NCI-H1417 treated with DMSO at 0.1 percent for 48 hours (cell line): ENCODE measurements at places on chromosomes 2 and 18.

DNA sequence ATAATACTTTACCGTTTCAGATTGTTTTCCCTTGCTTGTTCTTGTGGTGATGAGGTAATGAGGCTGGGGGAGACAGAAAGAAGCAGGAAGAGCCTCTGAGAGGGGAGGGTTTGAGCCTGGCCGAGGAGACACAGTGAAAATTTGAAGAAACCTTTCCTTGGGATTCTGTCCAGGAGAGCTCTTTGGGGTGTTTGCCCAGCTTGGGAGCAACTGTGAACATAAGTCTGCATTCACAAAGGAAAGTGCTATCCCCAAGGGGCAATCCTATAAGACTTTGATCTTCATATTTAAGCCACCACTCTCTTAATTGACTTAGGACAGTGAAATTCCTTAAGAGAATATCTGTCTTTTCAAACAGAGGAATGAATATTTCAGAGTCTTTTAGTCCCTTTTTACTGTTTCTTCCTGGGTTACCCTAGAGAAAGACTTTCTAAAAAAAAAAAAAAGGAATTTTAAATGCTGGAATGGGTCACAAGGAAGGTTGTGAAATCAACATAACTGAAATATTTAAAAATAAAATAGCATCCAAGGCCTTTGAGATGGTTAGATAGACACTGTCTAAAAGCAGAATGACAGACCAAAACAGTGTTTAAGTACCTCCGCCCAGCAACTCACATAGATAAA, 52.5 kb upstream of the STAM2 start:
- no peak for DNase-seq

DNA sequence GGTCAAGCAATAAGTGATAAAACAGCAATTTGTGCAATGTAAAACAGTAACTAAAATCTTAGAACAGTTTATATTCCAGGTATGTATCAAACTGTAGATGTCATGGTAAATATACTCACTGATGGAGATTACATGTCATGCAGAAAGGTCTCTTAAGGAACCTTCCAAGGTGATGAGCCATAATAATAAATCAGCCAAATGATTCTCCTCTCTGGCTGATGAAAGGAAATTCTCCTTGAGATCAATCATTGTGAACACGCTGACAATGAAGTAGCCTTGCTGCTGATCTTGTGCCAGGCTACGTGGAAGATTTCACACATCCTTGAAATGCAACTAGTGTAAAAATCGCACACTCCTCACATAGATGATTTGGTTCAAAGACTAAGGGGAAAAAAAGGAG, 392.5 kb upstream of the CDH7 start:
- no peak for DNase-seq

GRCh38 chr2:215832791-215833190, 180.6 kb downstream of the MREG start:
- DNase-seq: no peak

- DNase-seq: no peak
Observed at GRCh38 chr2:150438654-150439053, 48.8 kb downstream of the RND3 start.

- DNase-seq: no peak
Observed at GRCh38 chr2:241501099-241501541, 7.3 kb downstream of the STK25 start.

- no peak for DNase-seq
Observed at GRCh38 chr2:191166111-191166755, 15.4 kb upstream of the STAT4 start.

- no peak for DNase-seq
Observed at GRCh38 chr2:12763486-12763885, 46.8 kb downstream of the TRIB2 start.

- no peak for DNase-seq
Observed at GRCh38 chr2:241375300-241375699, 19.2 kb downstream of the FARP2 start.

DNA sequence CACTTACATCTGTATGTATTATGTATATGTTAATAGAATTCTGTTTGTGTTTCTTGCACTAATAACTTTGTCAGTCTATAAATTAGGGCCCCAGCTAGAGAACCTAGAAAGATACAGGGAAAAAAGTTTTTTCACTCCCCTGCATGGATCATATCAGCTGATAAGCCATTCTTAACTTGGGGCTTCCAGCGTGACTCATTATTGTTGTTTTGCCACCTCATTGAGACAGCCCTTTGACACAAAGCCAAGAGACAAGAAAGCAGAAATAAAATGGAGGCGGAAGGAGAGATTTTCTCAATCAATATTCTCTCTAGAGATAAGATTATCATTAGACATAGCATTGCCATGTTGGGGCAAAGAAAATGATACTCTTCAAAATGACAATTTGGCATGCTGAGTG, 93.4 kb downstream of the AKAIN1 start:
- no peak for DNase-seq

DNA sequence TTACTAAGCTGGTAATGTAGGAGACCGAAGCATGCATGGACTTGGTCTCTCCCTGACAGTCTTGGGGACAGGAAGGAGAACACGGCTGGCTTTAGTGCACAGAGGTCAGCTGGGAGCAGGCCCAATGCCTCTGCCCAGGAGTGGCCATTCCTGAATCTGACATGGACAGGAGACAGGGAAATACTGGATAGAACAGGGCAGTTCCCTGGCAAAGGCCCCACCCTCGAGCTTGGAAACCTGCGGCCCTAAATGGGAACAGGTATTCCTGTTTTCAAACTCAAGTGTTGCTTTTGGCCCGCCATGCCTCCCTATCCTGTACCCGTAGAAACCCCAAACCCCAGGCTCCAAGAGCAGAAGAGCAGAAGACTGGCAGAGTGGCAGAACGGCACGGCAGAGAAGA, 107.4 kb downstream of the ZNF516 start:
- DNase-seq: no peak

DNA sequence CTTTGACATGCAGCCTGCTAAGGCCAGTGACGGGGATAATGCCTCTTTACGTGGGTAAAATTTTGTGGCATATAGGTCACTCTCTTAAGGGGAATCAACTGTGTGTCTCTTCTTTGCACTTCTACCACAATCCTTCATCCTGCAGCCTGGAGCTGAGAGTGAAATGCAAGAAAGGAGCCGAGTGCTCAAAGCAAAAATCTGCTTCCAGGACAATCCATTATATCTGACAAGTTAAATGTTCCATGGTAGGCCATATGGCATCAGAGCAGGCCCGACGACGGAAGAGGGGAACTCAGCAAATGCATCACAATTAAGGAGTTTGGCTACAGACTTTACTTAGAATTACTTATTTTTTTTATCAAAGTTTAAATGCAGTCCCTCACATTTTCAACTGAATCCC, 171.2 kb downstream of the TCF4 start:
- no peak for DNase-seq

- DNase-seq: no peak
Observed at GRCh38 chr2:73825408-73825807, 3.4 kb upstream of the STAMBP start.

- DNase-seq: no peak
Observed at GRCh38 chr2:120481446-120482194, 135.7 kb downstream of the INHBB start.

DNA sequence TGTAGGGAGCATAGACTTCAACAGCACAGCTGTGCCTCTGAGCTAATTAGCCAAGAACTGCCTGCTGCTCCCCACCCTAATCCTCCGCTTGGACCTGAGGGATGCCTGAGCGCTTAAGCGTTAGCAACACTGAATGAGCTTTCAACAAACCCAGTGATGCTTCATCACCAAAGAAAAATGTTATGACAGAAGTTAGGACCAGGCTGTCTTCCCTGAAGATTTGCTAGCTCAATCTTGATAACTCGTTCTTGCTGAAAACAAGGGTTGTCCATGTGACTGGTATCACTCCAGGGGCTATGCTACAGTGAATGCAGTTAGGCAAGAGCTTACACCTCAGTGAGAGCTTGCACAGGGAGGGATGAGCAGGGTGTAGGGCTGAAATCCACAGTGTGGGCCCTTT, 190.7 kb upstream of the SIX2 start:
- DNase-seq: no peak
